ENCODE measurements at places on chromosomes 16 and 17.

- DNase-seq = no peak
Observed at GRCh38 chr17:19705771-19706770, 10.3 kb downstream of the SLC47A2 start.

DNA sequence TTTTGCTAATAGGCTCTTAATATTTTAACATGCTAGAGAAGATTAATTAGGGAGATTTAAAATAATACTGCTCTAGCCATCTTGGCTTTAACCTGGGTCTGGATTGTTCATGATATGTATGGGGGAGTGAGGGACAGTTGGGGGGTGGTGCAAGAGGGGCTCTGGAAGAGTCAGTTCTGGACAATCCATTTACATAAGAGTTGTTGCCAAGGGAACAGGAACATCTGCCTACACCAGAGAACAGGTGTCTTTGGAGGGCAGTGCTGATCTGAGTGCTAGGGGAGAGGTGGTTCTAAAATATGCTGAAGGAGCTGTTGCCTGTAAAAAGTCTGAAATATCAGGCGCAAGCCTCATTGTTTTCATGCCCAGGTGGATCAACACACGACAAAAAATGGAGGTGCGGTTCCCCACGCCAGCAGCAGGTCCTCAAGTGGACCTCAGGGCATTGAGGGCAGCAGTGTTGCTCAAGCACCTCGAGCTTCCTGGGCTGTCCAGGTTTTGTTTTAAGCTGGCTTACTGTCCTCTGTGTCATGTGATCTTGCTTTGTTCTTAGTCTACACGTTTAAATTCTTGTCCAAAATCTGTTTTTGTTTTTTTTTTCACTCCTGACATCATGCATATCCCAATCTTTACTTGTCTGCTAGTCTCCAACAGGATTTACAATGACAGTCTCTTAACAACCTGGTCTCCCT lies 25.4 kb upstream of the WSB1 start:
- DNase-seq = no peak

- no peak for DNase-seq
Observed at GRCh38 chr17:68133346-68134045, 98.0 kb downstream of the KPNA2 start.

DNA sequence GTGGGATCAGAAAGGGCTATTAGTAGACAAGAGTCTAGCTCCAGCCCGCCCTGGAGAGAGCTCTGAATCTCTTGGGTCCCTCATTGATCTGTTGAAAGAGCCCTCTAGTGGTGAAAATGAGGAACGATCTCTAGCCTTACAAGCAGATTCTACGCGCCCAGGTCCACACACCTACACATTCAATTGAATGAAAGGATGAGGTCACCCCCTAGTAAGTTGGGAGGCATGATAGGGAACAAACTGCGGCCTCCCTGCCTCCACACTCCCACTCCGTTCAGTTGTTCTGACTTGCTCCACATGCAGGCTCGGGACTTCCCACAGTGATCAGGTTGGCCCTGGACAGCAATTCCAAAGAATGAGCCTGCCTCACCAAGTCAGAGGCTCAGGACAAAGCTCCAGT lies 2.9 kb upstream of the CACNG3 start:
- DNase-seq = peak; percentile 68

DNA sequence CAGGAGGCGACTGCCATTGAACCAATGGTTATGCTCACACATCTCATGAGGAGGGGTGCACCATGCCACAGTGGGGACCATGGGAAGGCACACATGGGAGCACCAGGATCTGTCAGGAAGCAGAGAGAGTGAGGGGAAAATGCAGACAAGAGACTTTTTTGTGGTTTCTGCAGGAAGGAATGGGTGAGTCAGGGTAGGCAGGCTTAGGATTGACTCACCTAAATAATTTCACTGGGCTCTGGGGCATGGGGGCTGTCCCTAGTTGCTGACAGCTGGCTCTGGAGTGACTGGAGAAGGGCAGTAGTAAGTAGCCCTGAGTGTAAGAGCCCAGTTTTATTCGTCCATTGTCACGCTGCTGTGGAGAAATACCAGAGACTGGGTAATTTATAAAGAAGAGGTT lies 202.4 kb downstream of the AXIN2 start:
- DNase-seq = no peak

- peak; percentile 52 for DNase-seq
Observed at GRCh38 chr17:51322390-51323029, 62.2 kb downstream of the UTP18 start.

GRCh38 chr17:82434216-82434565 lies 15.8 kb upstream of the OGFOD3 start:
- DNase-seq = no peak

- DNase-seq = no peak
Observed at GRCh38 chr17:54623746-54624145, 276.9 kb upstream of the TOM1L1 start.

Data from SK-N-SH (cell line).